ENCODE measurements at places on chromosomes 12 and 14.

DNA sequence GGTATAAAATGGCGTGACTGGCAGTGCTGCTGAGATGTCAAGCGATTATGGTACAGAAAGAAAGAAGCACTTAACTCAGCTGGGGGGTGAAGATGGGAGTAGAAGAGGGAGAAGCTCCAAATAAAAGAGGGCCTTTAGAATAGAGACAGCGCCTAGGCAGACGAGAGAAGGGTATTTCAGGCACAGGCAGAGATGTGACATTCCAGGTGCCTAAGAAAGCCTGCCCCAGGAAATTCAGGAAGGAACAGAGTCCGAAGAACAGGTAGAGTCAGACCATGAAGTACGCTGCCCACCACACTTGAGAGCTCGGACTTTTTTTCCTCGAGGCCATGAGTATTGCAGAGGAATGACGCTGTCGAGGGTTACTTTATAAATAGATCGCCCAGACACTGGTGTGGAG is 170.9 kb upstream of the ATF7IP start:
- no peak for DNase-seq

GRCh38 chr14:105061428-105062047 is 3.7 kb downstream of the GPR132 start:
- no peak for DNase-seq

DNA sequence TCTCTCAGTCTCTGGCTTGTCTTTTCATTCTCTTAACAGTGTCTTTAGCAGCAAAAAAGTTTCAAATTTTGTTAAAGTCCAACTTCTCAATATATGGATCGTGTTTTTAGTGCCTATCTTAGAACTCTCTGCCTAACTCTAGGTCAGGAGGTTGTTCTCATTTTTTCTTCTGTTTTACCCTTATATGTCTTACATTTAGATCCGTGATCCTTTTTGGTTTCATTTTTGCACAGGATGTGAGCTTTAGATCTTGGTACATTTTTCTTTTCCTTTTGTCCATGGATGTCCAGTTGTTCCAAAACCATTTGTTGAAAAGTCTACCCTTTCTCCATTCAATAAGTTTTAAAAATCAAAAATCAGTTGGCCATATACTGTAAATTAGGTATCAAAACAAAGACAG is 6.8 kb downstream of the VRK1 start:
- no peak for DNase-seq

GRCh38 chr12:18361433-18361832 is 100.1 kb downstream of the PIK3C2G start:
- DNase-seq = no peak

GRCh38 chr14:54599966-54600716 is 33.2 kb downstream of the SAMD4A start:
- no peak for DNase-seq

DNA sequence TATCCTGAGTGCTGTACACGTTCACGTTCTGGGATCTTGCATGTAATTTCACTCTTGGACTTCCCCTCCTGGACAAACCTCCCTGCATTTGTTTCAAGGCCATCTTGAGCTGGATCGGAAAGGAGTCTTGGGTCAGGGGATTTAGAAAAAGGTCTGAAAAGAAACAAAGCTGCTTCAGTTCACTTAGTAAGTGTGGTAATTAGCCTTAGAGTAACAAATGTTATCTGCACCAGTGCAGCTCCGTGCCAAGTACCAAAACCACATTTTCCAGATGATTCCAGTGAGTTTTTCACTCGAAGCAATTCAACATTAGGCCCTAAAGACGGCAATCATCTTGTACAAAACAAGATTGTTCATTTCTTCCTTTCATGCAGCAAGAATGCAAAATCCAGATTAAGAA is 39.4 kb upstream of the ATXN2 start:
- no peak for DNase-seq

DNA sequence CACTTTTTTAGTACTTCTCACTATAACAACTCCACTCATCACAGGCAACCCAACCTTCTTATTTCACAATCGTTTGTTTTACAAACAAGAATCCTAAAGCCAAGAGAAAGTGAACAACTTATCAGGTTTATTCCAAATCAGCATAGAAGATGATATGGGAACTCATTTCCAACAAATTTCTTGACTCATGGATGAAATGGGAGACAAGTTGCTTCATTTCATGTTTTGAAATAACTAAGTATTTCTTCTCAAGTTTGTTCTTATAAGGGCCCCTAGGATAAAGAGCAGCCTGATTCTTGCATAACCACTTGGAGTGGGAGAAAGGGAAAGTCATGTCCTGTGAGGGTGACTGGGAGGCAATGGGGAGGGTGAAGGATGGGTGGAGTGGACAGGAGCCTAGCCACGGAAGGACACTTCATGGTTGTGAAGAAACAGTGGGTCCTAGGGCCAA is 168.3 kb downstream of the DUSP6 start:
- DNase-seq = no peak

GRCh38 chr12:120999191-121000120 is 16.8 kb downstream of the C12orf43 start:
- no peak for DNase-seq

DNA sequence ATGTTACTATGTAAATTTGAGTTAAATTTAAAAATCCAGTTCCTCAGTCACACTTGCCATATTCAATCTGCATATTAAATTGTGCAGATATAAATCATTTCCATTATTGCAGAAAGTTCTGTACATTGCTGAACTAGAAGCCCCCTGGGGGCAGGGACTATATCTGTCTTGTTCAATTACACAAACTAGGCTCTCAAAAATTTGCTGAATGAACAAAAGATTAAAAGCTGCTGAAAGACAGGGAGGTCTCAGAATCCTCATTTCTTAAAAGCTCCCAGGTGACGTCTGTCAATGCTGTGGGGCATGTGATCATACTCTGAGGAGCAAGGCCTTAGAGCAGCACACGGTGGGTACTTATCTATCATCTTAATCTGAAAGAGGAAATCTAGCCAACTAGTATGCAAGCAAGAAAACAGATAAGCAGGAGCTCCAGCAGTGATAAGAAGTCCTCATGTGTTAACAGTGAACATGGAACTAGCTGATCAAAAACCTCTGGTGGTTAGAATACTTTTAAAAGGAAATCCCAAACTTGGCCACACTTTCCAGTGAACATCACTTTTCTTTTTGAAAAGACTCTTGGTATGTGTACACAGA is 60.5 kb downstream of the APPL2 start:
- no peak for DNase-seq

DNA sequence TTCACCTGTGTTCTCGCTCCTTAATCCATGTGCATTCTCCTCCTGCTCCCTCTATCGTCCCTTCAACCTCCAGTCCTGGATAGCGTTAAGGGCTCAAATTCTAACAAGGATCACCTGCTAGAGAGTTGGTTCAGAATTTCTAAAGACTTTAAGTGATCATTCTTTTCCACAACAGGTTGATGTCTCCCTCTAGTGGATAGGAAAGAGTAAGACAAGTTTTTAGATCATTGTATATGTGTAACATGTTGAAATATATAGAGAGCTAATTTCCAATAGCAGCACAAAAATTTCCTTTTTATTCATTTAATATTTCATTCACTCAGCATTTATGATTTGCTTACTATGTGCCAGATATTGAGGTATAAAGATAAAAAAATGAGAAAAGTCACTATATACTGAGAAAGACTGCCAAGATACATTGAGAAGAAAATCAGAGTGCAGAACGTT is 9.3 kb upstream of the ESR2 start:
- DNase-seq = no peak

GRCh38 chr12:102415515-102415914 is 64.8 kb downstream of the IGF1 start:
- no peak for DNase-seq

- no peak for DNase-seq
These were observed 6.5 kb upstream of the ATG101 start for GRCh38 chr12:52063082-52063924.

DNA sequence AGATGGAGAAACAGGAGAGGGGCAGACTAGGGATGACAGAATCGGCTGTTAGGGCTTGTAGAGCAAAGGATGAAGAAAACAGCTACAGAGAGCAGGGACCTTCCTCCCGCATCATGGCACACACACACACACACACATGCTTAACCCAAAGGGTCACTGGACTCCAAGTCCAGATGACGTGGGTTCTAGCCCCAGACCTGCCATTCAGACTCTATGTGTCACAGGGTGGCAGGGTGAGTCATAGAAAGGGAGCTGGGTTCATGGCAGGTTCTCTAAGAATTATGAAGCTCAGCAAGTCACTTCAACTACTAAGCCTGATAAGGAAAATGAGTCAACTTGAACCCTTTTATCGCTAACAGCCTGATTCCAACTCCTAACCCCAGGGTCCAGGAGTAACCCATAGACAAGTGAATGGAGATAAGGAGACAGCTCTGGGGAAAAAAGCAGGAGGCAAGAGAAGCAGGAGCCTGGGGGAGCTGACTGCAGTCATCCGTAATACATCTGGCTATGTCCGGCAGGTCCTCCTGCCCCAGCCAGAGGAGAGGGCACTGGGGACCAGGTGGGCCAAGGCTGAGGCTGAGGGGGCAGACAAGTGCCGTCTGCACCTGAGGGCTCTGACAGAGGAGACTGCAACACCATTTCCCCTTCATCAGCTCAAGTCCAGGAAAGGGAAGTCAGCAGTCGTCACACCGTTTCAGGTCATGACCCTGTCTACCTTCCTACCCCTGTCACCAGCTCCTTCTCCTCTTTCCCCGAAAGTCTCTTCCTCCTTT is 3.6 kb upstream of the TNFRSF1A start:
- no peak for DNase-seq

GRCh38 chr14:65594153-65594881 is 181.8 kb downstream of the FUT8 start:
- DNase-seq = no peak

DNA sequence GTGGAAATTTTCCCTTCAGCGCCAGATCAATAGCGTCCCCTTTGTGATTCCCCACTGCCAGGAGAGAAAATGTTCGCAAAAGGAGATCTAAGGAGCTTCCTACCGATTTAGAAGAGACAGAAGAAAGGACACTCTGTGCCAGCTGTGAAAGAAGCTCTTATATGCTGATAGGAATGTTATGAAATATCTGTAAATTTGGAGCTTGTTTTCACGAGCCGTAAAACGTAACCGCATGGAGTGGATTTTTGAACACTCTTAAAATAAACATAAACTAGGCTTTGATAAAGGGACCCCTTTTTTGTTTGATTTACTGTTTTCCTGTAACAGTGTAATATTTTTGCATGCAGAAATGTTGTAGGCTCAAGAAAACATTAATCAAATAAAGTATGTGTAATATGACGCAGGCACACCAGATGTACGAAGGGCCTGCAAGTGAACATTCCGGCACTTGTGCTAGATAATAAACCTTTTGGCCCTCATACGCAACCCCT is 346.8 kb downstream of the ETNK1 start:
- no peak for DNase-seq

DNA sequence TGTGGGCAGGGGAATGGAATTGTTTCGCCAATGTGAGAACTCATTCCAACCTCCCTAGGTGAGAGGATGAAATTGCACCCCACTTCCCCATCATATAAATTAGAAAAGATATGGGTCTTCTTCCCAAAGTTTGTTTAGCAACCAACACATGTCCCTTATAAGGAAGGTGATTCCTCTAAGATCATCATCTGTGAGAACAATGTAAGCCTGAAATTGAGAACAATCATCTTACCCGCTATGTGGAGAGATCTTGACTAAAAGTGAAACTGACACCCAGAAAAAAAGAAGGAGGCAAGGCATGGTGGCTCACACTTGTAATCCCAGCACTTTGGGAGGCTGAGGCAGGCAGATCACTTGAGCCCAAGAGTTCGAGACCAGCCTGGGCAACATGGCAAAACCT is 173.2 kb upstream of the HMGA2 start:
- DNase-seq = no peak

- DNase-seq = no peak
These were observed 18.5 kb downstream of the GLTP start for GRCh38 chr12:109861689-109862314.

Measured in stimulated activated CD8-positive, alpha-beta memory T cell treated with anti-CD3 and anti-CD28 coated beads, Interleukin-7, amount 100 ng/mL, for 1 hour (primary cell).